A549 treated with GW870086 at 1 μM for 4 hours (cell line): ENCODE measurements at places on chromosomes 1 and 21. TPM values are rescaled to one million over a fixed set of nuclear protein-coding genes. Genes with fewer than 3 reads are reported as not detected.

Gene CD52
- total RNA-seq, result not detected in 5 replicates

Gene GNAT2
- total RNA-seq, result 0.14 to 0.26 TPM in 2 of 5 replicates, not detected in the others

Gene NAXE
- total RNA-seq, result 147 to 176 TPM (median 165 TPM) in 5 replicates

Gene TUFT1
- total RNA-seq, result 9.7 to 11.6 TPM (median 10.3 TPM) in 5 replicates

Gene AMPD1
- not detected in 5 replicates for total RNA-seq

Gene MYBPH
- total RNA-seq, result 0.07 TPM in 1 of 5 replicates, not detected in the others
